Activated CD8-positive, alpha-beta memory T cell treated with anti-CD3 and anti-CD28 coated beads for 1 hour (primary cell): ENCODE measurements at places on chromosomes 5 and 9.

DNA sequence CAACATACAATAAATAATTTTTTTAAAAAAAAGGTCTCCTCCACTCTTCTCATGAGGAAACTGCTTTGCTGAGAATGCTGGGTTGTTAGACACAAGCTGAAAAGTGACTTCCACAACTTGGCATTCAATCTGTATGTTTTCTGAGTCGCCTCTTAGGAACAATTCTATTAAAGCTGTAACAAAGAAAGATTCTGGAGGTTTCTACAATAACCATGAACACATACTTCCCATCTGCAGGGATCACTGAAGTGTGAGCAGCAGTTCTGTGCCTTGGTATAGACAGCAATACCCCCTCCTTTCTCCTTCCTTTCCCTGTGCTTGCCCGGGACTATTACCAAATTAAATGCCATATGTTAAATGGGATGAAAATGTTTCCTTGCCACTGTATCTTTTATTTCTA lies 1.5 kb downstream of the DIRAS2 start:
- DNase-seq: no peak

DNA sequence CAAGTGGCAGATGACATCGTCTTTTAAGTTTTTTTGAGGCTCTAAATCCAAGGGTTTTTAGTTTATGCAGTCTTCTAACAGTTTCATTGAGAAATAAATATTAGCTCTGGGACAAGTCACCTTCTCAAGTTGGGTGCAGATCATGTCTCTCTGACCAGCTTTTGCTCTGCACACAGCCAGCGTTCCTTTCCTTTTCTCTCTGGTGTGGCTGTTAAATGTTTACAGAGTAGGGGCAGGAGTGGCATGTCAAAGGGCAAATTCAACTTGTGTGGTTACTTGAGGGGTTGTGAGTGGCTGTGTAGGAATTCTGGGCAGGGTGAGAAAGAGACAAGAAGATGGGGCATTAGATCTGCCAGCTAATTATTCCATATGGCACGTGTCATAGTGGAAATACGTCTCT lies 187.5 kb upstream of the HMHB1 start:
- DNase-seq: no peak

DNA sequence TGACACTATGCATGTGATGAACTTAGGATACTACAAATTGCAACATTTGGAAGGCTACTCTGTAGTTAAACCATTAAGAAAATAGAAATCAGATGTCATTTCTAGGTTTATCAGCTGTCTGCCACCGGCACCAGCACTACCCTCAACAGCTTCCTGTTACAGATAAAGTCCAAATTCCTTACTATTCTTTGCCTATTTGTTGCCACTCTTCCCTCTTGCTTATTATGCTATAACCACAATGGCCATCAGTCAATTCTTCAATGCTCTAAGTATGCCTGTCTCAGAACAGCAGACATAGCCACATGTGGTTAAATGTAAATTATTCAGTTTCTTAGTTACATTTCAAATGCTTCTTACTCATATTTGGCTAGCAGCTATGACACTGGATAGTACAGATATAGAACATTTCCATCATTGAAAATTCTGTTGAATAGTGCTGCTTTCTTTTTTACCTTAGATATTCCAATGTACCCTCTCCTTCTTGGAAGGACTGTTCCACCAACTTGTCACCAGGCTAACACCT lies 21.0 kb downstream of the DHX29 start:
- no peak for DNase-seq

GRCh38 chr9:84669013-84669287 lies 579 bp upstream of the NTRK2 start:
- DNase-seq: no peak

DNA sequence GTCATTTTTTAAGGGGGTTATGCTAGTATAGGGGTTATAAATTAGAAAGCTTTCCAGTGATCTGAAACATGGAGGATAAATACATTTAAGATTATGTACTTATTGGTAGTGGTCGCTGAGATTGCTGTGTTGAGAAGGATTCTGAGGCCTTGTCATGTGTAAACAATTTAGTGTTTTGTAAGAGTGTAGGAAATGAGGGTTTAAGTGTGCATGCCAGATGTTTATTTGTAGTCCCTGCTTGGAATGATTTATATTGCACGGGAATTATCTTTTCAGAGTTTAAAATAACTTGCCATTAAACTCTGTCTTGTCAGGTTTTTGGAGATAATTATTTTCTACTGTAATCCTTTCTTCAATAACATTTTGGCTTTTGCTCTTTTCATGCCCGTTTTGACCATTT lies 19.4 kb downstream of the ZNF618 start:
- no peak for DNase-seq

DNA sequence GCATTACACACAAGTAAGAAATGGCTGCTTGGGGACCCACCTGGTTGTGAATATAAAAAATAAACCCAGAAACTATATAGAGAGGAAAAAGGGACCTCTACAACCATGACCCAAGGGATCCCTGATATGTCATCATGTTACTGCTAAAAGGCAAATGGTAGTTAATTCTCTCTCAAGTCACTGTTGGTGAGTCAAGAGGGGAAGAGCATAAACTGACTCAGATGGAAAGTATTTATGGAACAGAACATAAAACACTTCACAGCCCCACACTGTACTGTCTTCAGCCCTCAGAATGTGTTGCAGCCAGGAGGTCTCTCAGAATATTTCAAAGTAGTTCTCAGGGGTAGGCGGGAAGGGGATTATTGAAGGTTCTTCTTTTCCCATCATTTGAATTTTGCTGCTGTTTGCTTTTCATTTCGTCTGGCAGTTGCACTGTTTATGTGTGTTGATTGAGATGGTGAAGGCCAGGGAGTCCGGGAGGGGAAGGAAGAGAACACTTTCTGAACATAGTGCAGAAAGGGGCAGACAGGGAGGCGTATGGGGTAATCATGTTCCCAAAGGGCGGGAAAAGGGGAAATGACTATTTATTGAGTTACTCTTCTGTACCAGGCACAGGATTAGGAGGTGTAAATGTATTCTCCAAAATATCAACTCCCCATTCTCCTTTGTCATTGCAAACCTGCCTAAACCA lies 85.5 kb downstream of the TEK start:
- DNase-seq: no peak

DNA sequence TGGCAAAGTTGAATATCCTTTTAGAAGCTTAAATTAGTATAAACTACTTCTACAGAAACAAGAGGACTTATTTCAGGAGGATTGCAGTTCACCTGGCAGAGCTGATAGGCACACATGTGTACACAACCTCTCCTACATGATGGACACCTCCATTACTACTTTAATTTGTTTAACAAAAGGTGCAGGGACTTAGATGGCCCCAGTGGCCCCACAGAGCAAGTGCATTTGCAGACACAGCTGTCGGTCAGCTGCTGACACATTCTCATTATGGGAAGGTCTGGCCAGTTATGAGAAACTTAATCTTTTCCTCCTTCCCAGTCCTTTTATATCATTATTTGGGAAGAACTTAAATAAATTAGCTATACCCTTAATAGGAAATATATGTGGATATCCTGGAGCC lies 28.3 kb downstream of the TDRD7 start:
- no peak for DNase-seq

DNA sequence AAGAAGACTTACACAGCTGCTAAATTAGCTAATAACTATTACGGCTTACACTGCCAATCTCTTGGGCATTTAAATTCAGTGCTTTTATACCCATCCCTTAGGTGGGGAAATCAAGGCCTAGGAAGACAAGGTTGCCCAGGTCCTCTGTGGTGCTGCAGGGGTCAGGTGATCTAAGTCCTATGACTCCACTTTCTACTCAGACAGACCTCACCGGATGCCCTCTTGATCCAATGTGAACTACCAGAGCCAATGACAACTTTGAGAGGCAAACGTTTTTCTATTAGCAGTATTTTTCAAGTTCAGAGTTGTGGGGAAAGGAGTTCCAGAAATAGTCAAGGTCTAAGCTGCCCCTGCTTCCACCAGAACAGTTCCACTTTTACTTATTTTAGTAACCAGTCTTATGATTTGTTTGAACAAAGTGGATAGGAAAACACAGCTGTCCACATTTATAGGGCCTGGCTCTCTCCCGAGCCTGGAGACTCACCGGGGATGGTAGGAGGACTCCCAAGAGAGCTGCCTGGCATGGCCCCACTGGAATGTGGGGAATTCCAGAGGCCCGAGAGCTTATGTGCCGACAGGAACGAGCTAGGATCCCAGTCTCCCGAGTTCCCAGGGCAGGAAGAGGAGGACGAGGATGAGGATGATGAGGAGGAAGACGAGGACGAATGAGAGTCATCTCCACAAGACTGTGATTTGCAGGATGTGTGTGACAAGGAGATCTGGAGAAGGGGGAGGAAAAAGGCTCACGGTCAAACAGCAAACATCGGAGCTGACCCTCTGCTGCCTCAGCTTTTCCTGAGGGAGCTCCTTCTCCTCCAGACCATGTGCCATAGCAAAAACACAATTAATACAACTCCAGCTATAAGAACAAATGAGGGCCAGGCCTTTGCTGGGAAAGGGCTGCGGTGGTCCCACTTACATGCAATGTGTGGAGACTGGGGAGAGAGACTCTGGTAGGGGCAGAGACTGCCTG lies 16.7 kb downstream of the FAM193B start:
- no peak for DNase-seq

GRCh38 chr9:3256571-3257330 lies 269.1 kb downstream of the RFX3 start:
- DNase-seq: no peak

DNA sequence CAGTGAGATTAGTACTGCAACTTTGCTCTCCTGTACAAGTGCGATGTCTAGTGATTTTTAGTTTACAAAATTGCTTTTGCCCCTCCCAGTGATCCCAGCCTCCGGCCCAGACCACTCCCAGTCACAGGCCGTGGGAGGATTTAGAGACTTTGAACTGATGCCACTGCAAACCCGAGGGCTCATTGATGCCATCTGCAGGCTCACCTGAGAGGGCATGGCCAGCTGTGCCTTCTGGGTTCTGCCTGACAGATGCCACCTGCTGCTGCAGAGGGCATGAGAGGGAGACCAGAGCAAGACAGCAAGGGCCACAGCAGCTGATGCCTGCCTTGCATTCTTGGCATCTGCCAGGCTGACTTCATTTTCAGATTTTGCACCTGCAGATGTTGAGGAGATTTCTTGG lies 593.8 kb downstream of the CDK5RAP2 start:
- no peak for DNase-seq

- no peak for DNase-seq
These were observed 64.9 kb downstream of the SEMA4D start for GRCh38 chr9:89432986-89433530.

- DNase-seq: no peak
These were observed 129.6 kb downstream of the SEC61B start for GRCh38 chr9:99351647-99352046.

DNA sequence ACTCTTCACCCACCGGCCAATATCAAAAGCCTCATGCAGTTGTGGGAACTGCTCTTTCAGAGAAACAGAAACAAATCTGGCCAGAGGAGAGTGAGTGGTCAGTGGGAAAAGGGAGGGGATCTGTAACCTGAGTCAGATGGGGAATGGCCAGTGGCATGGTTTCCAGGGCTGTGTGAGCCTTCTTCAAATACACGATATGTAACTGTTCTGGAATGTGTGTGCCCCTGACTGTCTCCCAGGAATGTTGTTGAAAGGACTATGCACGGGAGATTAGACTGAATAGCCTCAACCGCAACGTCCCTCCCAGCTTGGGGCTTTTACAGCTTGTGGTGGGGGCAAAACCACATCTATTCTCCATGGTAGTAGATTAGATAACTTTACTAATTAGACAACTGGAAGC lies 60.8 kb downstream of the SH3TC2 start:
- DNase-seq: no peak

DNA sequence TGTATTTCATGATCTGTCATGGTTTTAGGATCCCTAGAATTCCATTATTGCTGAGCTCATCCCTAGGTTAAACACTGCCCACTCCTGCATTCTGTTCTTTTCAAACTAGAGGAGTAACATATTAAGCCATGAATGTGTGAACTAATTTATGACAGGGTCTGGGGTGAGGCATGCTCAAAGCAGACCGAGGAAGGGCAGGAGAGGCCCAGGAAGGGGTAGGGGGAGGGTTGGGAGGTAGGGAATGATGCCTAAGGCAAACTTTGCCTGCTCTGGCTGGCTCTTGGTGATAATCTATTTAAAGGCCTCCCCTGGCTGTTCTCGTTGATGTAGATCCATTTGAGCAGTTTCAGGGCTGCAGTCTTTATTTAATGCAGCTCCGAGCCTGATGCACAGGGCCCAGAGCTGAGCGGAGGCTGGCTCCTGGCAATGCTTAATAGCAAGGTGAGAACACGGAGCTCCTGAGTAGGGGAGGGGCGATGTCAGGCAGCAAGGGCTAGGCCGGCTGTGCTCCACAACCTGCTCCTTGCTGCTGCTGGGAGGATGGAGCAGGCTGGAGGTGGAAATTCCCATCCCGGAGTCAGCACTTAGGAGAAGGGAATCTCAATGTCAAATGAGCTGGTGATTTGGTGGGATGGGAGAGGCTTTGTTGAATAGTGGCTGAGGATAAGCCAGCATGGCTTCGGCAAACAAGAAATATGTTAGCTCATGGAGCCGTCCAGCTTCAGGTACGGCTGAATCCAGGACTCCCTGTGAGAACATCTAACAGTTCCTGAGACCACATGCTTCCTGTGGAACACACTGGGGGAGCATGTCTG lies 73.2 kb upstream of the UNC5A start:
- DNase-seq: no peak

- DNase-seq: no peak
These were observed 64.2 kb upstream of the ABL1 start for GRCh38 chr9:130770679-130771442.

DNA sequence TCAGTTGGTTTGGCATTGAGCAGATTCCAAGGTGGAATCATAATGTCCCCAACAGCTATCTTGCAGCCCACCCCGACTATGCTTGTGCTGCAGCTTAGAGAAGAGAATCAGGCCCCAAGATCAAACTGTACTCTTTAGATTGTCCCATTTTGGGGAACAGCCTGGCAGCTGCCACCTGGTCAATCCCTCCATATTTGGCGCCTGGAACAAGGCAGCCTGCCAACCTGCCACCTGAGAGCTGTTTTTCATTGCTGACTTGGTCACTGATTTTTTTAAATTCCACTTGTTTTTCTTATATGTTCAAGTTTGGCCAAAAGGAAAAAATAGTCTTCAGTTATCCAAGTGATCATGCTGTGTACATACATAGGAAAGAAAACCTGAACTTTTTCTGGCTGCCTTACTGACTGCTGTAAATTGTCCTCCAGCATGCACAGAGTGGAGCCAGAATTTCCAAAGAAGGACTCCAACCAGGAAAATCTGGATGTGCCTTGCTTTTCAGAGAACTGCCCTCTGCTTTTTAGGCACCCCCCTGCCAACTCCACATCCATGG lies 504.2 kb downstream of the ENC1 start:
- DNase-seq: no peak

- DNase-seq: no peak
These were observed at the start of gene DOCK2 for GRCh38 chr5:169637085-169637548. Gene DOCK2, plus strand, starts transcription at chr5:169637275. Its CDS starts 52 bp downstream, at chr5:169637327.
